ENCODE measurements at places on chromosomes 2 and 18.

- no peak for DNase-seq
Measured at GRCh38 chr2:174761837-174762236, 2.4 kb downstream of the CHRNA1 start.

DNA sequence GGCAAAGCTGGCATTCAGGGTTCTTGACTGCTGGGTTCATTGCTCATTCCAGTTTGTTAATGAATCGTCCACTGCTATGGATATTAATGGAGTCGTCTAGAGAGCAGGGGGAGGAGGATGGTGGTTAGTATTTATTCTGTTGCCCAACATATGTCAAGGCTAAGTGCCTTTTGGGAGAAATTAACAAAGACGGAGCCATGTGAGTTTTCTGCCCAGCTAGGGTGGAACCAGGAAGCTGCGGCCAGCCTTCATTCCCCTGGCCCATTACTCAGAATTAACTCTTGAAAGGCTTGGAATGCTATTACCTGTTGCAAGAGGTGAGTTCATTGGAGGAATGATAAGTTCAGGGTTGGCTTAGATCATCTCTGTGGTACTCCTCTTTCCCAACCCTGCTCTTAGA is 19.3 kb downstream of the IGFBP2 start:
- peak; percentile 62 for DNase-seq

DNA sequence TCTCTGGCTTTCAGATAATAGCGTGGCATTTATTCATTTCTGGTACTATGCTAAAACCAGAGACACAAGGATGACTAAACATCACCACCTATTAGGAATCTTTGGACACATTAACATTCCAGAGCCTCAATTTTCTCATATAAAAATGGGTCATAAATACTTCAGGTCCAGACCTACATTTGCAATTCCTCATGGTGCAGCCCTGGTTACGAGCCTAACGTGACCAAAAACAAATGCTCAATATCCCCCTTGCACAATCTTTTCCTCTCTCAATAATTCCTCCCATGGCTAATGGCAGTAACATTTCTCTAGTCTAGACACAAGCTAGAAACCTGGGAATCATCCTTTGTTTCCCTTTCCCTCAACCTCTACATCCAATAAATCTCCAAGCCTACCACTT is 112.8 kb upstream of the NABP1 start:
- DNase-seq, result no peak

DNA sequence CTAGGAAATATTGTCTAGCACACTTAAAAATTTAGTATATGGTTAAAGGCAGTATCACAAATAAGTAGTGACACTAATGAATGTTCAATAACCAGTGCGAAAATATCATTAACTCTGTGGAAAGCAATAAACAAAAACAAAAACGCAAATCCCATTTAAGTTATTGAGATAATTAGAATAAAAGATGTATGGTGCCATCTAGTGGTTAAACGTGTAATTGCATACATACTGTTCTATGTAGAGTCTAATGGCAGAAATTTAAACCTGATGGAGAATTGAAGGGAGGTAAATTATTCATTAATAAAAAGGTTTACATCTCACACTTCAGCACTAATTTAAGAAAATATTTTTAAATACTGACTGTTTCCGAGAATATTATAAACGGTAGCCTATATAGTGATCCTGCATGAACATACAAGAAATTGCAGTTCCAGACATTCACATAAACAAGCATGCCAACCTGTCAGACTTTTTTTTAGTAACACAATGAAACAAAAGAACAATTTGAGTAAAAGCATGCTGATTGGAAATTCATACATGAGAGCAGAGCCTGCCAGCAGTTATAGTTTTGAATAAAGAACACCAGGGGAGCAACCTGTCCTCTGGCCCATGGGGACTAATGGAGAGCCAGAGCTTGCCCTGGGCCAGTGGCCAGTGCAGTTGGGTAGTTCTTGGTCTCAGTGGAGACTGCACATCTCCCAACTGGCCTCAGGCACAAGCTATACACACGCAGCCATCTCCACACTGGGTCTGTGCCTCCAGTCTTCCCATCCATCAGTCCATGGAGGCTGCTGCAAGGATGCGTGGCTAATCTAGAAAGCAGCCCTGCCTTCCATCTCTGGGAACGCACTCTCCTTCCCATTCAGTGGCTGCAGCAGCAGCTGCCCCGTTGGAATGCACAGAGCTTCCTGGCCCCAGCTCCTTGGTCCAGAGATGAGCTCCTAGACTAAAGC is 28.0 kb downstream of the GCG start:
- peak; percentile 65 for DNase-seq

DNA sequence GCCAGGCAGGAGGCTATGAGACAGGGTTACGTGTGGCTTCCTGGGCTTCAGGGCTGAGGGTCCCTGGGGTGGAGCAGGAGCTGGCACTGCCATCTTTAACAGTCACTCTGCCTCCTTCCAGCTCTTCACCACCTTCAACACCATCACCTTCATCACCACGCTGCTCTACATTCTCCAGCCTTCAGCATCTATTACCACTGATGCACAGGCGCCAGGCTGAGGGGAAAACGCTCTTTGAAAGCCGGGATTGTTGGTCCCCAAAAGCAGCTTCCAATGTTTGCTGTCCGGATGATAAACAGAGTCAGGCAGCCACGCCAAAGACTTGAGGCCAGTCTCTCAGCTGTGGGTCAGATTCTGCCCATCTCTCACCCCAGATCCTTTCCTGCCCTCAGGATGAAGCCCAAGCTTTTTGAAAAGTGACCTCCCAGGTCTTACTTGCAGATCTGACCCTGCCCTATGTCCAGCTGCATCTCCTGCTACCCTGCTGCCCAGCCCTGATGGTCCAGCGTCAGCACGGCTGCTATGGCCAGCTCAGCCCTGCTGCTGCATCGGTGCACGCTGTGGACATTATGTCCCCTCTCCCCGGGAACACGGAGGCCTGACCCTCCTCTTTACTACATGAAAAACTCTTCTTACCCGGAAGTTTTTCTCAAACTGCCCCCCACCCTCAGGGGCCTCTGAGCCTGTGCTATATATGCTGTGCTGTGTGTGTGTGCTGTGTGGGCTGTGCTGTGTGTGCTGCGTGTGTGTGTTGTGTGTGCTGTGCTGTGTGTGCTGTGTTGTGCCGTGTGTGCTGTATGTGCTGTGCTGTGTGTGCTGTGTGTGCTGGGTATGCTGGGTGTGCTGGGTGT is 31.2 kb upstream of the MAL start:
- no peak for DNase-seq

- DNase-seq, result no peak
Measured at GRCh38 chr2:161954103-161954502, 119.9 kb downstream of the DPP4 start.

- no peak for DNase-seq
Measured at GRCh38 chr2:14451312-14451711, 181.2 kb upstream of the LRATD1 start.

DNA sequence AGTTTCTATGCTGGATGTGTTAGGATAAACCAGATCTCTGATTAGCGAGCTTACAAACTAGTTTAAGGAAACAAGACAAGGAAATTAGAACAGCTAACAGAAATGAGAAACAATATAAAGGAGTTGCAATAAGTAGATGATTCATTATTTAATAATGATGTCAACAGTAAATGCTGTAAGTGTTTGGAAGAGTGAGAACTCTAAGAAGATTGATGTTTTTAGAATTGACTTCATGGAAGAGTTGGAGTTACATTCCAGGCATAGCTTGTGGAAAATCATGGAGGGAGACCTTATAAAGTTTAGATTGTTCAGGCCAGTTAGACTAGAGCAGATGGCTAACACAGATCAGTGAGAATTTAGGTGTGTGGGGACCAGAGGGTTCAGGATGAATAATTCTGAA is 32.6 kb downstream of the PPP1R1C start:
- DNase-seq, result peak; percentile 76

DNA sequence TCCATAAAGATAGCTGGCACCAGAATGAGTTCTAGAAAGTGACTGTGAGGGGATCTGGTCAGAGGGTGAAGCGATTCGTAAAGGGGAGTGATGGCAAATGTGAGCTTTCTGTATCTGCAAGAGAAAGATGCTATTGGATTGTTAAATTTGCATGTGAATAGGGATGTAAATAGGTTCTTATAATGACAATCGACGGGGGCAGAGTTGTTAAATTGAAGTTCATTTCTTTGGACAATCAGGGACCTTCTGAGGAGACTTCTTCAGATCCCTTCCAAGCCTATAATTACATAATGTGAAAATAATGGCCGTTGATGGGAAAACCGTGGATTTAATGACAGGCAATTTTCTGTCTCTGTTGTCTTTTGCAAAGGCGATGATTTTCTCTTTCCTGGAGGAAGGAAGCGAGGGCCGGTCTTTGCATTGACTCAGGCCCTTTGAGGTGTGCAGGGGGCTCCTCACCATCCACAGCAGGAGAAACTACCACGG is 52.2 kb upstream of the TMEM18 start:
- DNase-seq, result no peak

- DNase-seq, result no peak
Measured at GRCh38 chr2:231930593-231931281, 4.5 kb upstream of the NPPC start.

- DNase-seq, result peak; percentile 59
Measured at GRCh38 chr2:181677912-181678586, 2.3 kb downstream of the NEUROD1 start.

DNA sequence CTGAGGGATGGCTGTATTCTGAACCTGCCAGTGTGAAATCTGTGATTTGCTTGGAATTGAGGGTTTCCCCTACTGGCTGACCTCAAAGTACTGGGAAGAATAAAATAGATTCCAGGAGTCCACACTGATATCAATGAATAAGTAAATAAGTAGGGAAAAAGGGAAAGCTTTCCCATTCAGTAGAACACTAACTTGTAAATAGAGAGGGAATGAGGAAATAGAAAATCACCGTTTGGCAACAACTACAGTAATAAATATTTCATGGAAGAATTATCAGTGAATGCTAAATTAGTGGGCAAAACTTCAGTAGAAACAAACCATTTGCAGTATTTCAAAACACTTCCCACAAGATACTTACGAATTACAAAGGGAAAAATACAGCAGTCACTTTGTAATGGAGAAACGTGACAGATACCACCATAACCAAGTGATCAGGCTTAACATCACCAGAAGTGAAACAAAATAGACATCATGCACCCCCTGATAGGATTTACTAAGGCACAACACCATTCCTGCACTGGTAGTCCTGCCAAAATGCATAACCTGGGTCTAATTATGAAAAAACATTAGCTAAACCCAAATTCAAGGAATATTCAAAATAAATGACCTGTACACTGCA is 88.5 kb downstream of the ICA1L start:
- no peak for DNase-seq

- peak; percentile 36 for DNase-seq
Measured at GRCh38 chr2:234048049-234048448, 2.5 kb upstream of the SPP2 start.

DNA sequence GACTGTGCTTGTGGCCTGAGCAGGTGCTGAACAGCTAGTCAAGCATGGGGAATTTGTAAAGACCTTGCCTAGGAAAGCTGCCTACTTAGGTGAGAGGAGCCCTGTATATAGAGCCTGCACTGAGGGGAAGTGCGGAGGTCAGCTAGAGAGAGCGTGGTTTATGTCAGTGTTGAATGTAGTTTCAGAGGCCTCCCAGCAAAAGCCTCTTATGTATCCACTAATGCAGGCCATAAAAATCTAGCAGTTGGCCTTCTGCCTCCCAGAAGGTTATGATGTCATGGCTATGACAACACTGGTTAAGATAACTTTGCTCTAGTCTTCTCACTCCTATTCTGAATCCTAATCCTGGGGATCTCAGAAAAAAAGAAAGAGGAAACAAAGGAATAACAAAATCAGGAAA is 88.9 kb downstream of the ASXL3 start:
- DNase-seq, result no peak

DNA sequence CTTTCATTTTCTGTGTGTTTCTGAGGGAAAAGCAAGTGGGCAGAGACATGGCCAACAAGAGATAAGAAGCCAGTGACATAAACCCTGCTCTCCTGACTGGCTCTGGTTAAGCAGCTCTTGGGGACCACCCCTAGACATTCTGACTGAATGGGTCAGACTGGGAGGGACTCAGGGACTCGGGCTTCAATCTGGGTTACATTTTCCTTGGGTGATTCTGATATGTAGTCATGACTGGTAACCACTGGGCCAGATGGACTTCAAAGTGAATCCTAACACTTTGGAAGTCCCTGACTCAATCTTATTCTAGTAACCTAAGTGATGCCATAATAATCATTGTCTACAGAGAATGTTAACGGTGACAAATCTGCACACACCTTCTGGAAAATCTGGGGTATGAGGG is 397.8 kb downstream of the NBAS start:
- no peak for DNase-seq

DNA sequence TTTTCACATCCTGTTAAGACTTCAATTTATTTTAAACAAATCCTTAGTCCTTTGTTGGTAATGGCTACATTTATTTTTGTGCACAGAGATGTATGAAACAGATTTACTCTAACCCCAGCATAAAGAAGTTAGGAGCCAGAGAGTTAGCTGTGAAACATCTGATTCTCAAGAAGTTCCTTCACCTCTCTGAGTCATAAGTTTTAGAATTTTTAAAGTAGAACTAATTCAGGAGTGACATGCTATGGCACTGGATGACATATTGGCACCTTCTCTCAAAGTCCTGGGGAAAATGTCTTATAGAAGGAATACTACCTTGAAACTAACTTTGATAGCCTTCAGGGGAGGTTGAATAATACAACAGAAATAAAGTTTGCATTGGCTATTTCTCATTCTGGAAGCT is 6.4 kb upstream of the DSG2 start:
- DNase-seq, result peak; percentile 12

DNA sequence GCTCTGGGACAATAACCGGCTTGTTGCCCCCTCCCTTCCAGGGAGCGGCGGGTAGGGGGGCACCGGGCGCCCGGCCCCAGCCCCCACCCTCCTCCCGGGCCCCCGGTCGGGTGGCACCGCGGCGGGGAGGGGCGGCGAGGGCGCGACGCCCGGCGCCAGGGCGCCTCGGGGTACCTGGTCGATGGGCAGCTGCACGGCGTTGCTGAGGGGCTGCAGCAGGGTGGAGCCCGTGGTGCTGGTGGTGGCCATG is 193 bp downstream of the MBOAT2 start:
- DNase-seq, result no peak

DNA sequence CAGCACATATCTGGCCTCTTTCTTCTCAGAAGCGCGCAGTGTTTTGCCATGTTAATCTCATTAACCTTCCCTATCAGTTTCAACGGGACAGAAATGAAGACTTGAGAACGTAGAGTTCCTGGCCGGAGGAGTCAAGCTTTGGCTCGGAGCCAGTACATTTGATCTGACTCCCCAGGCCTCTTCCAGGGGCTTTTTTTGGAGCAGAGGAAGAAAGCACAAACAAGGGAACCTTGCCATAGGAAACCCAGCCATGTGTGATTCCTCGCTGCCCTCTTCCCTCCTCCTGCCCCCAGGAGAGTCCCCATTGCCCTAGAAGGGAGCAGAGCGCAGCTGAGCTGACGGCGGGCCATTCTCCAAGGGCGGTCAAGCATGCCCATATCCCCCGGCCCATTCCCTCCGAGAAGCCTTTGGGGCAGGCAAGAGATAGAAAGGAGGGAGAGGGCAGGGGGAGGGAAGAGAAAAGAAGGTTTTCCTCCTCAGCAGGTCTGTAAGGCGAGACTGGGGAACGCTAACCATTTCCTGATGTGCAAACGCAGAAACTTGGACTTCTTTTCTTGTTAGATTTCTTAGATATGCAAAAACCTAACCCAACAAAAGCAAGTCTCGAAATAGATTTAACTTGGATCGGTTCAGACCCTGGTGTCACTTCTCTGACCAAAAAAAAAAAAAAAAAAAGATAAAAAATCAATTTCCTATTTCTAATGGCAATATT is 63.7 kb upstream of the POU3F3 start:
- DNase-seq, result peak; percentile 80

GRCh38 chr2:175152242-175152641 is 15.8 kb downstream of the ATF2 start:
- DNase-seq, result peak; percentile 15

- no peak for DNase-seq
Measured at GRCh38 chr2:217597145-217597544, 405.6 kb downstream of the TNS1 start.

Data from renal cortical epithelial cell (primary cell).